ENCODE measurements at places on chromosomes 16 and 17.

GRCh38 chr17:68182011-68182306 lies 65.9 kb upstream of the AMZ2 start:
- no peak for DNase-seq

- DNase-seq: no peak
Measured at GRCh38 chr17:70181376-70181775, 12.0 kb downstream of the KCNJ2 start.

DNA sequence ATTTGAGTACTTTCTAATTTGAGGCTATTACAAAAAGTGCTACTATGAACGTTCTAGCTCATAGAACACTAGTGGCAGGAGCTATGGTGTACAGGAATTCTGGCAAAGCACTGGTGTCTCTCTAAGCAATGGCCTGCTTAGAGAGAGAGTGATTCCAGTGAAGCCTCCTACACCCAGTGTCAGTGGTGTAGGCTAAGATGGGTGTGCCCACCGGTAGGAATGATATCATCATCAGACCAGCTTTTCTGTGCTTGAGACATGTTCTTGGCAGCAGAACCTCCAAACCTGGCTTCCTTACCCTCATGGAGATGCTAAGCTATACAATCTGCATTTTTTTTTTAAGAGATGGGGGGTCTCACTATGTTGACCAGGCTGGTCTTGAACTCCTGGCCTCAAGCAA lies 370.3 kb downstream of the SOX9 start:
- DNase-seq: no peak

DNA sequence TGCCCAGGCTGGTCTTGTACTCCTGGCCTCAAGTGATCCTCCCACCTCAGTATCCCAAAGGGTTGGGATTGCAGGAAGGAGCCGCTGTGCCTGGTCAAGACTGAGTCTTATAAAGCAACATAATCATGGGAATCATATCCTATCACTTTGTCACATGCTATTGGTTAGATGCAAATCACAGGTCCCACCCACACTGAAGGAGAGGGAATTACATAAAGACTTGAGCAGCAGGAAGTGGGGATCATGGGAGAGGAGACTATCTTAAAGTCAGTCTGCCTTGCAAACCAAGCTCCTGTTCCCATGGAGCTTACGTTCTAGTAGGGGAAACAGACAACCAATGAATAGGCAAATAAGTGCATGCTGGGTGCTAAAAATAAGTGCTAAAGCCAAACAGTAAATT lies 28.3 kb upstream of the TENT4B start:
- DNase-seq: no peak
